Stimulated activated CD8-positive, alpha-beta memory T cell treated with anti-CD3 and anti-CD28 coated beads, Interleukin-7, amount 100 ng/mL, for 1 hour (primary cell): ENCODE measurements at places on chromosomes 2 and 18.

DNA sequence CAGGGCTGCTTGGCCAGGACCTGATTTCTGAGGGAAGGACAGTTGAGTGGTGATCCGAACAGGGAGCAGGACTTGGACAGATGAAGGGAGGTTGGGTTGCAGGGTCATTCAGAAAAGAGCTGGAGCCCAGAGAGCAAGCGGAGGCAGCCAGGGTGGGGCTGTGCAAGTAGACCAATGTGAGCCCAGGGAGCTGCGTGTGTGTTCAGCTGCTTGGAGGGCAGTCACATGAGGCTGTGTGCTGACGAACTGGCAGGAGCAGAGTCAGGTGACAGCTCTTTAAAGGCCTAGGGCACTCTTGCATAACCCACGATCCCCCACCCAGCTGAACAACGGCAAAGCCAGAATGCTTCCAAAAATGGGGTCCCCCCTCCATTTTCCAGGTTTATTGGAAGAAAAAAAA lies 4.6 kb upstream of the MLPH start:
- no peak for DNase-seq

DNA sequence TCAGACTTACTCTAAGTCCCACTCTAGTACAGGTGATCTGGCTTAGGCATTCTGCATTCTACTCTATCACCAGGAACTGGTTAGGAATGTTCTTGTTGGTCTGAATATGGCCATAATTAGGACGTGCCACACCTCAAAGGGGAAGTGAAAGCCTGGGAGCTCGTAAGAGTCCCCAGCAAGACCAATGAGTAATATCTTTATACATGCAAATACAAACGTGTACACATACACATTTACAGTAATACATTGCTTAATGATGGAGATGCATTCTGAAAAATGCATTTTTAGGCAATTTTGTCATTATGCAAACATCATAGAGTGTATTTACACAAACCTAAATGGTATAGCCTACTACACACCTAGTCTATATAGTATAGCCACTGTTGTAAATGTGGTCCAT lies 19.5 kb upstream of the ERCC3 start:
- DNase-seq: no peak

- no peak for DNase-seq
Observed at GRCh38 chr18:26536032-26536431, 12.3 kb downstream of the KCTD1 start.

DNA sequence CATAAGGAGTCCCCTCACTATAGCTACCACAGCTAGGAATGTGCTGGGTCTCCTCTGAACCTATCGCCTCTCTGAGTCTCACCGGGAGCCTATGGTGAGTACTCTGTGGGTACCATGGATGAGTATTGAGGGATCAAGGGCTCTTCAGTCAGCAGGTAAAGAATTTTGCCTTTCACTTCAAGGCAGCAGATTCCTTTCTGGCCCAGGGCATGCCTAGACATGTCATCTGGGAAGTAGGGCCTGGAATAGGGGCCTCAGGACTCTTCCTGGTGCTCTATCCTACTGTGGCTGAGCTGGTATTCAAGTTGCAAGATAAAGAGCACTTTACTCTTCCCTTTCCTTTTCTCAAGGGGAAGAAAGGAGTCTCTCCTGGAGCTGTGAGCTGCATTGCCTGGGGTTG lies 85.6 kb upstream of the LHCGR start:
- no peak for DNase-seq

DNA sequence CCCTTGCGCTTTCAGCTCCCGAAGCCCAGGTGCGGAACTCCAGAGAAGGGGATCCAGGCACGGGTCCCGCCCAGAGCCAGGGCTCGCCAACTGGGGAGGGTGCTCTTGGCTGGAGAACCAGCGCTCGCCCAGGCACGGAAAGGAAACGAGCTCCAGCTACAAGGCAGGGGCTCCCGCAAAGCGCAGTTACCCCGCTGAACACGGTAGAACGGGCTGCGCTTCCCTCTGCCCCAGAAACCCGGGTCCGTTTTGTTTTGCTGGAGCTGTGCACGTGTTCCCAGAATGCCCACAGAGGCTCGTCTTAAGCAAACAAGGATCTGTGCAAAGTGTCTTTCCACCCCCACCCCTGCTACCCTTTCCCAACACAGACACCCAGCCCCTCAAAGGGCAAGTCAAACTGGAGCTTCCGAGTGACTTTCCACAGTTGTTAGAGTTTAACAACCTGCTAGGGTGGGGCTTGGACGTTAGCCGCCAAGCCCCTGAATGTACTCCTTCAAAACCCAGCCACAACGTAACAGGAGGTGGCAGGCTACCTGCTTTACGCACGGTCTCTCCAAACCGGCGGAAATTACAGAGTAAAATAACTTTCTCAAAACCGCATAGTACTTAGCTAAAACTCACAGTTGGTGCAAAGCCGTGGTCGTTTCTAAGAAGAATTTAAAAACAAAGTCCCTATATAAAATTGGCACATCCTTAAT lies 775 bp downstream of the RNF125 start:
- DNase-seq: peak; percentile 16
